IgD-negative memory B cell (primary cell): ENCODE measurements at places on chromosomes 1 and 21. TPM values are rescaled to one million over a fixed set of nuclear protein-coding genes. Genes with fewer than 3 reads are reported as not detected.

PRAMEF4 gene
- not detected for polyA plus RNA-seq

PLEKHN1 gene
- 0.14 TPM for polyA plus RNA-seq

FCMR gene
- polyA plus RNA-seq: 1,091 TPM

FBXO42 gene
- 26.8 TPM for polyA plus RNA-seq

SPRR1A gene
- polyA plus RNA-seq: not detected

GIPC2 gene
- not detected for polyA plus RNA-seq

PADI1 gene
- not detected for polyA plus RNA-seq

LYPD8 gene
- polyA plus RNA-seq: not detected

NECAP2 gene
- polyA plus RNA-seq: 144 TPM

GRHL3 gene
- polyA plus RNA-seq: not detected

TSTD1 gene
- polyA plus RNA-seq: 349 TPM

FOXD3 gene
- polyA plus RNA-seq: not detected

TACSTD2 gene
- polyA plus RNA-seq: not detected

OR14K1 gene
- not detected for polyA plus RNA-seq

GPR3 gene
- polyA plus RNA-seq: 0.16 TPM

C1orf87 gene
- not detected for polyA plus RNA-seq

MFAP2 gene
- 0.43 TPM for polyA plus RNA-seq

RHOU gene
- not detected for polyA plus RNA-seq

DISP3 gene
- polyA plus RNA-seq: not detected

CA6 gene
- not detected for polyA plus RNA-seq

TRIM63 gene
- polyA plus RNA-seq: not detected

PPFIA4 gene
- polyA plus RNA-seq: not detected

RIMKLA gene
- not detected for polyA plus RNA-seq

IGFN1 gene
- not detected for polyA plus RNA-seq

ZSWIM5 gene
- polyA plus RNA-seq: 0.14 TPM

KCNQ4 gene
- not detected for polyA plus RNA-seq

OPRD1 gene
- polyA plus RNA-seq: 0.03 TPM

PLPPR5 gene
- not detected for polyA plus RNA-seq

INTS7 gene
- 14.1 TPM for polyA plus RNA-seq

EVA1C gene
- polyA plus RNA-seq: 3.2 TPM

CLCA1 gene
- polyA plus RNA-seq: not detected

LHX8 gene
- polyA plus RNA-seq: not detected

RGS13 gene
- 0.33 TPM for polyA plus RNA-seq

SYPL2 gene
- polyA plus RNA-seq: not detected

SERBP1 gene
- 117 TPM for polyA plus RNA-seq

TEX38 gene
- not detected for polyA plus RNA-seq

CDCA8 gene
- 1.4 TPM for polyA plus RNA-seq

RAB42 gene
- polyA plus RNA-seq: not detected
